ENCODE measurements at places on chromosomes 5 and 9.

- DNase-seq: no peak
Measured at GRCh38 chr5:55576661-55577060, 41.9 kb upstream of the PLPP1 start.

GRCh38 chr5:172680921-172681320 is 39.9 kb downstream of the NEURL1B start:
- DNase-seq: no peak

- DNase-seq: no peak
Measured at GRCh38 chr5:162837155-162837554, 600.2 kb upstream of the CCNG1 start.

- DNase-seq: no peak
Measured at GRCh38 chr5:83145241-83145640, 67.9 kb downstream of the XRCC4 start.

- no peak for DNase-seq
Measured at GRCh38 chr9:107119735-107120134, 163.3 kb upstream of the RAD23B start.

DNA sequence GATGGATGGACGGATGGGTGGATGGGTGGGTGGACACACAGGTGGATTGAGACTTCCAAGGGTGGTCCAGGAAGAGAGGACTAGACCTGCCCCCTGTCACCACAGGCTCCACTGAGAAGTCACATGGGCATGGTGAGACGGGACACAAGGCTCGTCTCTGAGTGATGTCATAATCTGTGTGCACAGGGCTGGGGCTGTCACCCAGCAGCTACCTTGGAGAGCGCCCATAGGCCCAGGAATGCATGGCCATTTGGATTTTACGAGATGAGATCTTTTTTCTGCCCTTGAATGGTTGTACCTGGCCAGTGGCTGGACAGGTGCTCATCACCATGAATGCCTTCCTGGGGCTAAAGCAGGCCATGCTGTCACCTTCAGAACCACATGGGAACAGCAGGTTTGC is 3.1 kb downstream of the OLFM1 start:
- DNase-seq: no peak

DNA sequence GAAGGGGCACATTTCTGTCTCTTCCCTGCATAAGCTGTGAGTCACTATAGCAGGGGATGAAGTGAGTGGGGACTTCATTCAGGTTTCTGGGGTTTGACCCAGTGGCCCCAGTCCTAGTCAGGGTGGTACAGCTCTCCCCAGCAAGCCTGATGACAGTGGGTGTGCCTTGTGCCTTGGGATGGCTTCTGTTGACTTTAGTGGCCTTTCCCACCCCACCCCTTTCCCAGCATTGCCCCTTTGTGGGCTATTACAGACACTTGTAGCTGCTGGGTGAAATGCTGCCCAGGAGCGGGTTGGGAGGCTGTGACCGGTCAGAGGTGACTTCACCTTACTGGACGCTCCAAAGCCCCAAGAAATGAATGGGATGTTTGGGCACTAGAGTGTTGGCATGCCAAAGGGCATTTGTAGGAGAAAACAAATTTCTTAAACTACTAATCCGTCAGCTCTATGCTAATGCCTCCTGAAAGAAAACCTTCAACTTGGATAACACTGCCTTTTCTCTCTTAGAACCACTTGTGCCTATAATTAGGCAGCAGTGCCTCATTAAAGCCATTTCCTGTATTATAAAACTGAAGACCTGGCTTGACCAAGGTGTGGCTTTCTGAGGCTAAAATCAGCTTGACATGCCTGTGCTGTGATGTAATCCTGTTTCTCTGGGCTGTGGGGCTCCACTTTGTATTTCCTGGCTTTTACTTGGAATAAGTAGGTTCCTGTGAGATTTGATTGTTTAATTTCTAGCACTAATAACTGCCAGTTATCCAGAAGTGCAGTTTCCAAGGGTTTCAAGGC is 119.0 kb upstream of the SLC25A48 start:
- DNase-seq: no peak

- DNase-seq: peak; percentile 51
Measured at GRCh38 chr5:167049043-167049663, 1242.3 kb upstream of the WWC1 start.

- DNase-seq: no peak
Measured at GRCh38 chr9:103731541-103731940, 362.6 kb upstream of the SMC2 start.

GRCh38 chr5:175378444-175379028 is 65.4 kb downstream of the DRD1 start:
- DNase-seq: no peak

GRCh38 chr5:87827539-87827938 is 414.8 kb upstream of the CCNH start:
- no peak for DNase-seq

DNA sequence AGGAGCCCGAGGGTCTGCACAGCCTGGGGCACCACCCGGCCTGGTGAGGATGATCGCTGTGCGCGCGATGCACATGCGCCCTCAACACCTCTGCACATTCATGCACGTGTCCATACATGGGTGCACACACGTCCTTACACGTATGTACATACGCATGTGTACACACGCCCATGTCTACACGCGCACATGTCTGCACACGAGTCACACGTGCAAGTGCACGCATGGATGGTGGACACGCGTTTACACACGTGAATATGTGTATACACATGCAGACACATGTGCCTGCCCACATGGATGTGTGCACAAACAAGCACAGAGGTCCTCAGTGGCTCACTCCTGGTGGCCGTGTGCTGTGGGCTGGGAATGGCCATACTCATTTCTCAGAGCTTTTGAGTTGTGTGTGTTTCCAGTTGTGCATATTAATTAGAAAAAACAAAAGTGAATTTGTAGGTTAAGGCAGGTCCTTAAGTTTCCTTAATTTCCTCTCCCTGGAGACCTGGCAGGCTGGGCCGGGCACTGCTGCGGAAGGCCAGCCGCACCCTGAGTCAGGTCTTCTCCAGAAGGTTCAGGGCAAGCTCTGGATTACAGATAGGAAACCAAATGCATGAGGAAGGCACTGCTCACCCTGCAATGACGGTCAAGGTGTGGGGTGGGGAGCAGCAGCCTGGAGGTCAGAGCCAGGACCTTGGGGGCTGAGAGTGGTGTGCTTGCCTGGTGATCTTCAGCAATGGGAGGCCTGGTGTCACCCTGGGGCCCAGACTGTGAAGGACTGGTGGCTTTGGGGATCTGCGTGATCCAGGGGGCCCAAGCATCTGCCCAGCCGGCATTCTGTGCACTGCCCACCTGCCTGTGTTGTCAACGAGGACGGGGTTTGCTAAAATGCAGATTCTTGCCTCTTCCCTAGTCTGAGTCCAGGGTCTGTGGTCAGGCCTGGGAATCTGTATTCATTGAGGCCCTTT is 1.3 kb upstream of the RNU6ATAC start:
- no peak for DNase-seq

GRCh38 chr5:177511181-177511580 is 1.6 kb upstream of the DOK3 start:
- DNase-seq: no peak

Data from COR-L47 (cell line).